GM13977 (cell line): ENCODE measurements at places on chromosomes 3 and 15.

DNA sequence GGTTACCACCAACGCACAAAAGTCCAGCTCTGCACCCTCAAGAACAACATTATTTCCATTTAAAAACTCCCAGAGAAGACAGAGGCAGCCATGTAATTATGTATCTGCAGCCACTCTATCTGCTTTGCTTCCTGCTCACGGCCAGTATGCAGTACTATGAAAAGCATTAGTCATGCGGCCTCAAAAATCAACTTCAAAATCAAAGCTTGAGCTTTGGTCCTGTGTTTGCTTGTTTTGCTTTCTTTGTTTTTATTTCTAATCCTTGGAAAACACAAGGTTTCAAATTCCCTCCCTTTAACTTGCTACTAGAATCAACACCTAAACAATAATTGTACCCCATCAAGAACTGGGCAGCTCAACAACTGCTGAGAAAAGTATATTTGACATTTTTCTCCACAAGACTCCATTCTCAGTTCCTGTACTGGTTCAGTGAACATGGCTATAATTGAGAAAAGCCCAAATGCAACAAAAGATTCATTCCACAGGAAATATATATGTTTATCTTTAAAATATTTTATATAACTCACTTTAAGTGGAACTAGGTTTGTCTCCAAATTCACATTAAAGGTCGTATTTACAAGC lies 37.6 kb downstream of the GBE1 start:
- DNase-seq, result no peak

DNA sequence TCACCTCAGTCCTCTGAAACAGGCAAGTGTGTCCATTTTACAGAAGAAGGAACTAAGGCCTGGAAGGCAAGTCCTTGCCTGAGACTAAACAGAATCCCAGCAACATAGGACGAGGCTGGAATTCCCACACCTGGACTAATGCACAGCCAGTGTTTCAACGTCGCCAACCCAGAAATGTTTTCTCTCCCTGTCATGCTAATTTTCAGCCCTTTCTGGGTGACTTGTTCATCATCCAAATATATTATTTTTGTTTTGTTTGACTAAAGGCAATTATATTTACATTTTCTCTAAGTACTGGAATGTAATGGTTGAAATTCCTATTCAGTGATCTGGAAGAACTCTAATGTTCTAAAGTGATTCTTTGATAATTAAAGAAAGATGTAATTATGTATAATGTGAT lies 51.8 kb downstream of the BTD start:
- no peak for DNase-seq

DNA sequence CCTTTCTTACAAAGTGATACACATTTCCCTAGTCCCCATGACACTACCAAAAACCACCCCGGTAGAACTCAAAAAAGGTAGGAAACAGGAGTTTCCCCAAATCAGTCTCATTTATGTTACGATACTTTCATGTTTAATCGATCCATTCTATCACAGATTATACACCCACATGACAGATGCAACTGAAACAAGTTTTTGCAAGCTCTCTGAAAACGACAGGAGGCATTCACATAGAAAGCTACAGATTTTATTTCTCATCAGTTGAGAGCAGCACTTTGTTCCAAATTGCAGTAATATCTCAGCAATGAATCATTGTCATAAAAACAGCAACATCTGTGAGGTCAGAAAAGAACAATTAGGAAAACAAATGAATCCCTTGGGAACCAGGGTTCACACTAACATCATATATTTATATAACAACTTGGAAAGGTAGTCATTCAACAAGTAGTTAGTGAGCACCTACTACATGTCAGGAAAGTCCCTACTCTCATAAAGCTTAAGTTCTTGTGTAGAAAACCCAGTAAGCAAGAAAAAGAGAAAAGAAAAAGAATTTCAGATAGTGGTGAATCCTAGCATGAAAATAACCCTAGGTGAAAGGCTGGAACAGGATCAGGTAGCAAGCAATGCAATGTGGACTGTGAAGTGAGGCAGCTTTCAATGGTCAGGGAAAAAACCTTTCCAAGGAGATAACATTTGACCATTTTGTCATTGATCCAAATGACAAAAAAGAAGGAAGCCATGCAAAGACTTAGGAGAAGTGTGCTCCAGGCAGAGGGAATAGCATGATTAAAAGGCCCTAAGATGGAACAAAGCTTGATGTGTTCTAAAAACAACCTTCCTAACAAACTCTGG lies 8.3 kb downstream of the PLD1 start:
- DNase-seq, result no peak

GRCh38 chr15:39285663-39286062 lies 295.2 kb upstream of the THBS1 start:
- DNase-seq, result no peak

DNA sequence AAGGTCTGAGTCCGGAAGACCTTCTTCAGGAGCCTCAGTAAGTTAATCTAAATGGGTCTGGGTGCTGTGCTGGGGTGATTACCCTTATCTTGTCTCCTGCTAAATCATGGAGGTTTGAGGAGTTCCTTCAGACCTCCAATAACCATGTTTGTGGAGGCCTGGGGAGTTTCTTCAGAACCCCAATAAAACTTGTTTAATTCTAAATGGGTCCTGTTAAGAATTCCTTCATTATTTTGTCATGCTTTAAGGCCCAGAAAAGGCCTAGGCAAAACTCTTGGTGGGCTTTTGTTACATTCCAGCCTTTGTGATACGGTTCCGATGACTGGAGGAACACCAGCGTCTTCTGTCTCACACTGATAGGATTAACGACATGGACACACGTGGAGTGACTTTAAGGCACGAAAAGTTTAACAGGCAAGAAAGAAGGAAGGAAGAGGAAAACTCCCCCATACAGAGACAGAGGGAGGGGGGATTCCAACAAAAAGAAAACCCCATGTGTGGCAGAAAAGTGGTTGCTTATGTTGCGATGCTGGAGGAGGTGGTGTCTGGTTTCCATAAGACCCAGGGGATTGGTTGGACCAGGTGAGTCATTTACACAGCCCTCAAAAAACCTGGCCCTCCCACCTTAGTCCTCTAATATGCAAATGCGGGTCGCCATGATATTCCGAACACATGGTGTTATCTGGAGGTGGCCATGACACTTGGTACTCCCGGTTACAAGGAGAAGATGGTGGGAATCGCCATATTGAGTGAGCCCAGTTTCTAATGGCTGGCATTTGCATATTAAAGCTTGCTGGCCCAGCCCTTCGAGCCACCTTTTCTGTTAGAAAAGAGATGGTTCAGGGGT lies 72.6 kb upstream of the MFGE8 start:
- DNase-seq, result no peak

DNA sequence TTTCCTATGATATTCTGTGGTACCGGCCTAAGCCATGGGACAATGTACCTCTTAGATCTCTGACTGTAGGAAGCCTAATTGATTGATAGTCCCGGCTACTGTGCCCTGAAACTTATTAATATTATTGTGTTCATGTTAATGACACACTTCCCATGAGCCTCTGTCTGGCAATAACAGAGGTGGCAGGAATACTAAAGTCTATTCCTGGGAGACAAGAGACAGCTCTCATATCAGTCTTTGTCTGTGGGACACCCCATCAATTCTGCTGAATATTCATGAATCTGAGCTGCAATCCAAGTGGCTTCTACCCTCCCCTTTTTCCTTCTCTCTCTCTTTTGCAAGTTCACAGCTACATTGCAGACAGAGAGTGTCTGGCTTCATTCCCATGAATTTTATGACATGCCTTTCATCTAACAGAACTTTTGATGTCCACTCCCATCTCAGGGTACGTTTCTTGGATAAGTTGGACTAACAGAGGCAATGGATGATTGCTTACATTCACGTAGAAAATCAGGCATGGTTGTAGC lies 907.5 kb downstream of the ZPLD1 start:
- DNase-seq, result no peak

GRCh38 chr3:114365909-114366308 lies 72.1 kb downstream of the TIGIT start:
- no peak for DNase-seq

GRCh38 chr3:169062501-169062900 lies 601.0 kb downstream of the MECOM start:
- no peak for DNase-seq

DNA sequence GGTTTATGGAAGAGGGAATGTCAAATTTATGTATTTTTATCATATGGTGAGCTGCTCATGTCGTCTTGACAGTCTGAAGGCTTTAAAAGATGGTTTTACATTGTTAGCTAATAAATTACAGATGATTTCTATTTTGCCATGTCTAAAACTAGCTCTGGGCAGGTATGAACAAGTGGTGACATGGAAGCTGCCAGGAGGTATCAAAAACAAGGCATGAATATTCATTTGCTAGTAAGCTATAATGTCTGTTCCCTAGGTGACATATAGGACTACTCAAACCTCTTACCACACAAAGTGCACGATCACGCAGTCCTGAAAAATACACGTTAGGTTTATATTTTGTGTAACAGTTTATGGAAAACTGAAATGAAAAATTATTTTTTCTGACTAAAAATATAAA lies 34.8 kb downstream of the ST3GAL6 start:
- no peak for DNase-seq

DNA sequence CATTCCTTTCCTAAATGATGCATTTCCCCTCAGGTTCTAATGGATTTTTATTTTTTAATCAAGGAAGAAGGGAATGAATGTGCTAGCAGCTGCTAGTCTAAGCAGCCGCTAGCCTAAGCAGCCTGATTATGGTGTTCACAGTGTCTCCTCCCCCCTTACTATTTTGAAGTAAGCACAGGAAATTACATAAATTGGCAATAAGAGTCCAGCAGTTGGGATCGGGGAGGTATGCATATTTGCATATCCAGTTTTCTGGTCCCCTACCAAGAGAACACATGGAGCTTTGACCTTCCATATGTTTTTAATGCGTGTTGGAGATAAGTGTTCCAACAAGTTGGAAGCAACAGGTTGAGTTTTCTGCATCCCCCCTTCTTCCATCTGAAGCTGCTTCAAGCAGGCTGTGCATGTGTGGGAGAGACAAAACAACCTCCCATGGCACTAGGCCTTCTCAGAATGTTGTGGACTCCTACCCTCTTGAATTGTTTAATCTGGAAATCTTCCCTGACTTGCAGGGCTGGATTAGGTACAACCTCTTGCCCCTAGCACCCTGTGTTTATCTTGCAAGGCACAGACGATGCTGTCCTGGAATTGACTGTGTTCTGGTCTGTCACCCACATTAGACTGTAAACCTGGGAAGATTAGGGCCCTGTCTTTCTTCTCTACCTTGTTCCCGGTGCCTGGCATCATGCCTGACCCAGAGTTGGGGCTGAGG lies 124.8 kb upstream of the LRIG1 start:
- DNase-seq, result no peak

DNA sequence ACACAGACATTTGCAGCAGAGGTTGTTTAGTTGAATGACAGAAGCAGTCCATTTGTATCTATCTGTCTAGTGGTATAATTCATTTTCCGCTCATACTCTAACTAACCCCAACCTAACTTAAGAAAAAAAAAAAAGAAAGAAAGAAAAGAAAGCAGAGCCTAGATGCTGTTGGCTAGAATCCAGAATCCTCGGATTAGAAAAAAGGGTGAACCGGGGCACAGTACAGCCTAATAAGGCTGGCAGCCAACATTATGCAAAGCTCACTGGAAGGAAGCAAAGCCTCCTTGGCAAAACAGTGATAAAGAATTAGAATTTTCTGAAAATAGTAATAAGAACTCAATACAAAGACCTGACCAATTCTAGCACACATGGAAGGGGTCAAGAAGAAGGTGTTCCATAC lies 640.8 kb downstream of the TUSC7 start:
- DNase-seq, result no peak

GRCh38 chr15:64695561-64695992 lies 79.8 kb downstream of the RBPMS2 start:
- DNase-seq, result no peak

- no peak for DNase-seq
Measured at GRCh38 chr15:73930371-73930770, 4.1 kb downstream of the LOXL1 start.

- no peak for DNase-seq
Measured at GRCh38 chr3:164577667-164578210, 500.6 kb downstream of the SI start.

DNA sequence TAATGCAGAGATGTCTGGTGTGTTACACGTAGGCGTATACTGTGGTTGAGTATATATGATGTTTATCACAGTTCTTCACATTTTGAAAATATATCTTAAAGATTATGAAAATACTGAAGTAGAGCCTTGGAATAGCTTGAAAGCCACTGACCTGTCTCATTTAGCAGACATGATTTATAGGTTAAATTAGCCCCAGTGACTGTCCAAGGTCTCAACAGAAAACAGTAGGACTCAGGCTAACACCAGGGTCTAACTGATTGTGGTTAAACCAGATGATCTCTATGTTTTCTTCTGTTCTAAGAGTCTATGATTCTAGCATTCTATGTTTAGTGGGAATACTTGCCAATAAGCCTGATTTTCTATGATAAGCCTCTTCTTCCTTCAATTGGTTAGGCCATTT lies 166.4 kb upstream of the NR2E3 start:
- no peak for DNase-seq

- no peak for DNase-seq
Measured at GRCh38 chr3:42080453-42080872, 10.7 kb upstream of the TRAK1 start.

GRCh38 chr3:142418926-142419592 lies 28.8 kb downstream of the XRN1 start:
- DNase-seq, result no peak

DNA sequence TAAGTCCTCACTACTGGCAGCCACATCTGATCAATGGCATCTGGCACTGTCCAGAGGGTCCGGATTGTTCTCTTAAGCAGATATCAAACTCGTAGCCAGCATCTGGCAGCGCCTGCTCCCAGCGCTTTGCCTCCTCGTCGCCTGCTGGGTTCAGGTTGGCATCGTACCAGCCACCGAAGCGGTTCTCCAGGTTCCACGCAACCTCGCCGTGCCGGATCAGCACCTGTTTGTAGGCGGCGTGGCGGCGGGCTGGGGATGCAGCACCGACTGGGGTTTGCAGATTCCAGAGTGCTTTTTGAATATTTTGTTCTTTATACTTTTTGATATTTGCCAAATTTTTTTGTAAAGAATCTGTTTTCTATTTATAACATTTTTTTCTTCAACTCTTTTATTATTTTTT lies 111.6 kb downstream of the NR2F2 start:
- DNase-seq, result no peak

GRCh38 chr3:120033596-120033995 lies 60.7 kb downstream of the GSK3B start:
- DNase-seq, result no peak

DNA sequence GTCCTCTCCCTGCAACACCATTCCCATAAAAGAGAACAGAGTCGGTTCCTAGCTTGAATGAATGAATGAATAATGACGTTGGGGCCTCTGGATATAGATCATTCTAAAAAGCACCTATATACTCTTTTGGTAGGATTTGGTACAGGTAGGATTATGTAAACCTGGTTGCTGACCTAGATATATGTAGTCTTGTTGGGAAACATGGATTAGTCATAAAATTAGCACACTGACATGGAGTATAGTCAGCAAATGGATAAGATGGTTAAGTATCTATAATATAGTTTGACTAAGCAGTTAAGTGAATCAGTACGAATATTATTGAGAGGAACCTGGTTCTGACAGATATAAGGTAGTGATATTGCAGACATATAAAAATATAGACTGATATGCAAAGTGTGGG lies 142.5 kb downstream of the FILIP1L start:
- no peak for DNase-seq
